ENCODE measurements at places on chromosomes 1 and 21.

- no peaks in the 10 kb centered on the region for H3K4me1 ChIP-seq
- no peaks in the 10 kb centered on the region for H3K27me3 ChIP-seq
- no peaks in the 10 kb centered on the region for H3K36me3 ChIP-seq
These were observed 33.6 kb downstream of the LMO4 start for GRCh38 chr1:87362063-87362833.

DNA sequence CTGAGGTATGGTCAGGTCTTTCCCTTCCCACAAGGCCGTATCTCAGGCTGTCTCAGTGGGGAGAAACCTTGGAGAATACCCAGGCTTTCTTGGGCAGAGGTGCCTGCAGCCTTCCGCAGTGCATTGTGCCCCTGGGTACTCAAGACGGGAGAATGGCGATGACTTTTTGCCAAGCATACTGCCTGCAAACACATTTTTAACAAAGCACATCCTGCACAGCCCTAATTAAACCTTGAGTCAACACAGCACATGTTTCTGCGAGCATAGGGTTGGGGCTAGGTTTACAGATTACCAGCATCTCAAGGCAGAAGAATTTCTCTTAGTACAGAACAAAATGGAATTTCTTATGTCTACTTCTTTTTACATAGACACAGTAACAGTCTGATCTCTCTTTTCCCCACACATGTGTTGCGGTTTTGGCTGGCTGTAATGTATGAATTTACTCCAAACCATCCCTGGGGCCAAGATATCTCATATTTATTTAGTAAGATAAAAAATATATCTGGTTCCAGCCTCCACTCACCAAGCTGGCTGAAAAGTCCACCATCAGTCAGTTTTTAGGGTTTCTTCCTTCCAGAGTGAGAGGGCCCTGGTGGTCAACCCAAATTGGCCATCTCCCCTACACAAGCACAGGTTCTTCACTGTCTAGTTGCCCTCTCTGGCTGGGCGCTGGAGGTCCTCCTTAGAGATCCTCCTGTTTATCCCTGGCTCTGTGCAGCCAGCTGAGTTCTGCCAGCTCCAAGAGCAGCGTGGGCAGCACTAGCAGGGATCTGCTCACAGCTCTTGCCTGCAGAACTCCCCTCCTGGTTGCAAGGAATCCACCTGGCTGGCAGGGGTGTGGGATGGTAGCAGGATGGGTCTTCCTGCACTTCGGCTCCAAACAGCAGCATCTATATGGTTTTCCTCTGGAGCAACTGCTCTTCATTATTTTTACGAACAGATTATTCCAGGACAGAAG, 2.6 kb downstream of the FAAH start:
- H3K4me3 ChIP-seq: no peak overlapping the region
- H3K27me3 ChIP-seq: peaks cover 24% of the 10 kb centered on the region
- DNase-seq: peak; percentile 27
- no peaks in the 10 kb centered on the region for H3K36me3 ChIP-seq
- no peak overlapping the region for H3K27ac ChIP-seq
- H3K4me1 ChIP-seq: peaks cover 2% of the 10 kb centered on the region

GRCh38 chr1:220339581-220339980, 67.3 kb upstream of the RAB3GAP2 start:
- no peaks in the 10 kb centered on the region for H3K36me3 ChIP-seq
- no peak overlapping the region for H3K4me3 ChIP-seq
- peak; percentile 22 for DNase-seq
- no peak overlapping the region for H3K27ac ChIP-seq
- no peaks in the 10 kb centered on the region for H3K27me3 ChIP-seq
- H3K4me1 ChIP-seq: no peaks in the 10 kb centered on the region

DNA sequence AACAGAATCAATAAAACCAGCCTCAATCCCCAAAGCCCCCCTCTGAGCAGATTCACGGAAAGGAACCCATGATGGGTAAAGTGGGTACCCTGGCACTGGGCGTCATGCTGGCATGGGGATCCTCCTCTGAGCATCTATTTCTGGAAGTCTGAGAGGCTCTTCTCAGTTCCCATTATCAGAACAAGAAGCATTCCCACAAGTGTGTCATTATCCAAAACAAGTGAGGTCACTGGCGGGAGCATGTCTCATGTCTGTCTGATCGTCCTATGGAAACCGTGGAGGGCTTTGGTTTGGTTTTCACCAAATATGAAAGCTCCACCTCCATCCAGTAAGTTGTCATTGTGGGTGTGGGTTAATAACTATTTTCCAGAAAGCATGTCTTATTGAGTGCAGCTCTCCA, 70.7 kb downstream of the PGM1 start:
- no peak for DNase-seq
- H3K4me3 ChIP-seq: no peak overlapping the region
- H3K27ac ChIP-seq: no peak overlapping the region
- H3K4me1 ChIP-seq: peaks cover 10% of the 10 kb centered on the region
- H3K27me3 ChIP-seq: no peaks in the 10 kb centered on the region

DNA sequence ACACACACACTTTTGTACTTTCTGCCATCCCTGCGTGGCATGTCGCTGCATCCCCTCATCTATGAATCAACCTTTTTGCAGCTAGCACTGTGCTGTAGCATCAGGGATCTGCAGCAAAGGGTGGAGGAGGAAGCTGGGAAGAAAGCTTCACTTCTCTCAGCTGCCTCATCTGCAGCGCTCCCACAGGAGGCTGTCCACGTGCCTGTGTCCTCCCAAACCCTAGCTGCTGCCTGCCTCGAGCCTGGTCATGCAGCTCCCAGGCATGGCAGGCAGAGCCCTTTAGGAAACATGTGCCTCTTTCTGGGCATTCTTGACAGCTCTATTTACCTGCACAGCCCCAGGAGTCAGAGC, 262.1 kb upstream of the SGIP1 start:
- peaks cover 10% of the 10 kb centered on the region for H3K4me1 ChIP-seq
- DNase-seq: peak; percentile 56
- no peaks in the 10 kb centered on the region for H3K36me3 ChIP-seq
- peak overlapping the region; percentile 92 for H3K27ac ChIP-seq

DNA sequence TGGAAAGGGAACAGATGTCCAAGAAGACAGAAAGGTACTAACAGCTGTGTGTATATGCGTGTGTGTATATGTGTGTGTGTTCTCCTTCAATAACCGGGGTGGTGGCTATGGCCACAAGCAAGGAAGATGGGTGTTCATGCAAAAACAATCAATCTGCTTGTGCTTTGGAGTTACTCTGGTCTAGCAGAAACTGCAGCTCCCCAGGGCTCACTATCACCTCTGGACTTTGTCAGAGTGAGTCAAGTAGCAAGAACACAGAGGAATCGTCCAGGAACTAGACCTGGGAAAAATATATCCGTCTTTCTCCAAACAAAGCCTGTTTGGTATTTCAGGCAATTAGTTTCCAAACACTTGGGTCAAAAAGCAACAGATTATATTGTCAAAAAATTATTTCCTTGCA, 68.6 kb downstream of the GNG12 start:
- peaks cover 2% of the 10 kb centered on the region for H3K36me3 ChIP-seq
- H3K4me1 ChIP-seq: peaks cover 16% of the 10 kb centered on the region
- DNase-seq: no peak

GRCh38 chr1:200090252-200091159, 63.0 kb downstream of the NR5A2 start:
- H3K27ac ChIP-seq: no peak overlapping the region
- no peaks in the 10 kb centered on the region for H3K4me1 ChIP-seq
- no peaks in the 10 kb centered on the region for H3K27me3 ChIP-seq
- H3K4me3 ChIP-seq: no peak overlapping the region
- no peaks in the 10 kb centered on the region for H3K36me3 ChIP-seq

- DNase-seq: no peak
- H3K4me1 ChIP-seq: no peaks in the 10 kb centered on the region
- no peak overlapping the region for H3K27ac ChIP-seq
- H3K36me3 ChIP-seq: no peaks in the 10 kb centered on the region
- no peak overlapping the region for H3K4me3 ChIP-seq
- H3K27me3 ChIP-seq: no peaks in the 10 kb centered on the region
These were observed 37.8 kb upstream of the NEK2 start for GRCh38 chr1:211713231-211713630.

DNA sequence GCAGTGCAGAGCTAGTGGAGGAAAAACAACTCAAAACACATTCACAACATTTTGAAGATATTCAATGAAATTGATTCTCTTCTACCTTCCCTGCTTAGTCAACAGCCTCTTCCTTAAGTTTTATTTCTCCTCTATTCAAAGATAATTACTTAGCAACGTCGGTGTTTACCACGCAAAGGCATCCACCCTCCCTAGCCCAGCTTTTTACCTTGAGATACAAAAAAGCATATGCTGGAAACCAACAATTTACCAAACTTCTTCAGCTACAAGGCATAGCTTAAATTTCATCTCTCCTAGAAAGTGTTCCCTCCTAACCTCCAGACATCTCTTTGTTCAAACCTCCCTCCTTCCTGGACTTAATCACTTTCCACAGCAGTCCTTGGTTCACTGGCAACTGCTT, 102.8 kb upstream of the SOD1 start:
- no peak for DNase-seq
- no peak overlapping the region for H3K27ac ChIP-seq
- H3K27me3 ChIP-seq: peaks cover 12% of the 10 kb centered on the region
- H3K36me3 ChIP-seq: no peaks in the 10 kb centered on the region
- no peak overlapping the region for H3K4me3 ChIP-seq
- no peaks in the 10 kb centered on the region for H3K4me1 ChIP-seq

DNA sequence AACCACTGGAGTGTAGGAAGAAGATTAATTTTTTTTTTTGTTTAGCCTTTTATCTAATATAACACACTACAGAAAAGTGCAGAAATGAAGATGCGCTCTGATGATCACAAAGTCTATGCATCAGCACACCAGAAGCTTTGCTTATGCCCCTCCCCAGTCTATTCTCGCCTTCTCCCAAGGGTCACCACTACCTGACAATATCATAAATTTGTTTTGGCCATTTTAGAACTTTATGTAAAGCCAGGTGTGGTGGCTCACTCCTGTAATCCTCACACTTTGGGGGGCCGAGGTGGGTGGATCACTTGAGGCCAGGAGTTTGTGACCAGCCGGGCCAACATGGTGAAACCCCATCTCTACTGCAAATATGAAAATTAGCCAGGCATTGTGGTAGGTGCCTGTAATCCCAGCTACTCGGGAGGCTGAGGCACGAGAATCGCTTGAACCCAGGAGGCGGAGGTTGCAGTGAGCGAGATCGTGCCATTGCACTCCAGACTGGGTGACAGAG, 231.3 kb downstream of the FOXD2 start:
- H3K4me3 ChIP-seq: no peak overlapping the region
- H3K27me3 ChIP-seq: no peaks in the 10 kb centered on the region
- H3K27ac ChIP-seq: no peak overlapping the region
- DNase-seq: no peak
- H3K36me3 ChIP-seq: no peaks in the 10 kb centered on the region

GRCh38 chr1:23209770-23210169, 7.5 kb downstream of the HTR1D start:
- no peak overlapping the region for H3K27ac ChIP-seq
- no peak overlapping the region for H3K4me3 ChIP-seq
- H3K36me3 ChIP-seq: no peaks in the 10 kb centered on the region
- peaks cover 11% of the 10 kb centered on the region for H3K27me3 ChIP-seq
- no peaks in the 10 kb centered on the region for H3K4me1 ChIP-seq
- DNase-seq: no peak

DNA sequence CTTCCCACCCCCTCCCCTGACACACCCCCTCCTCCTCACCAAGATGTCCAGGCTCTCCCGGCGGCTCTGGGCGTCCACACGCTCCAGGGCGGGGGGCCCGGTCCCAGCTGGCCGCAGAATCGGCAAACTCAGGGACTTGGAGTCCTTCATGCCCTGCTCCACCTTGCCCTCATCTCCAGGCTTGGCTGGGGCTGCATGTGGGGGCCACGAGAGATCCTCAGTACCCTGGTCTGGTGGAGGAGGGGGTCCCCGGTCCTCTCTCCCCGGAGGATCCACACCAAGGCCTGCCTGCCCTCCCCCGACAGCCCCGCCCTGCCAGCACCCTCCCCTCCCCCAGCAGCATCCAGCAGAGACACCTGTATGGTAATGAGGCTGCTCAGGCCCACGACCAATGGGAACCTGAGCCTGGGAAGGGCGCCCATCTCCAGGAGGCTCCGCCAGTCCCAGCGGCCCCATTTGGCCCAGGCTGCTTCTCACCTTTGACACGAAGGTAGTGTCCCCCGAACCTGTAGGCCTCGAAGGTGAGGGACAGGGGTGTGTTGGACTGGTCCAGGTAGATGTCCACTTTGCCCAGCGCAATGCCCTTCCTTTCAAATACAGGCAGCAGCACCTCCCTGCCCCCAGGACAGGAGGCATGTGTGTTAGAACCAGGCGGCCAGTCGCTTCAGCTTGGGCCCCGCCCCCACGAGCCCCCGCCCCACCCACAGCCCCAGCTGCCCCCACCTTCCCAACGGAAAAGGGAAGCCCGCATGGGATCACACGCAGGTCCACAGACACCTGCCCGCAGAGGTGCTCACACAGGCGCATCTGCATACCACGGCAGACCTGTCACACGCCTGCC, 8.2 kb upstream of the TNFRSF25 start:
- no peak overlapping the region for H3K4me3 ChIP-seq
- H3K27me3 ChIP-seq: no peaks in the 10 kb centered on the region
- DNase-seq: no peak
- no peaks in the 10 kb centered on the region for H3K4me1 ChIP-seq

DNA sequence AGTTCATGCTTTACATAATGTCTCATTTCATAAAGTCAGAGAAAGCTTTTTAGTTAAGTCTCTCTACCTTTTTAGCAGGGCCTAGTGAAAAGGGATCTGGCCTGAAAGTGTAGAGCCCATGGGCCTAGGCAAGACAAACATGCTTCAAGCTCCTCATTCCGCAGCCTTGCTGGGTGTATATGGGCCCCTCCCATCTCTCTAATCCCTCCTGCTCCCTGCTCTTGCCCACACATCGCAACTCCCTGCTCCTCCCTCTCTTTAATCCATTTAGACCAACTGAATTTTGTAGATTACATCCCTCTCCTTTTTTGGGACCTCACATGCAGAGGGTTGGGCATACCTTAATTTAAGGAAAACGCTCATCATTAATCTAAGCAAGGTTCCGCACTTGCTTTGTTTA, 42.3 kb upstream of the CCDC190 start:
- DNase-seq: no peak
- H3K4me3 ChIP-seq: no peak overlapping the region
- H3K4me1 ChIP-seq: peaks cover 24% of the 10 kb centered on the region
- no peak overlapping the region for H3K27ac ChIP-seq
- no peaks in the 10 kb centered on the region for H3K36me3 ChIP-seq

DNA sequence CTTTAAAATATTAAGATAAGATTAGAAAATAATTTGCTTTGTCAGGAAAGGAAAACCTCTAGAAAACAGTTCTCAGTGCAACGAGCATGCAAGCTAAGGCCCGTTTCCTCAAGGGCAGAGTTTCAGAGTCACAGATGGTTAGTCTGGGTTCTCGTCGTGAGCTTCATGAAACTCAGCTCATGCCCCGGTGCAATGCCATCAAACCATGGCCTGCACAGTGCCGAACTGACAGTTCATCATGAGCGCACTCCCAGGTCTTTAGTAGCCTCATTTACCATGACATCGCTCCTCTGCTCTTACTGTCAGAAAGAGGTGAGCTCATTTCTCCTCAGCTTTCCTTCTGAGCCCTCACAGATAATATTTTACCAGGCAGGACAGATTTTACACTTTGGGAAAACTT, 319.2 kb downstream of the NTNG1 start:
- no peak for DNase-seq
- H3K4me1 ChIP-seq: no peaks in the 10 kb centered on the region
- H3K27ac ChIP-seq: no peak overlapping the region
- no peaks in the 10 kb centered on the region for H3K27me3 ChIP-seq
- H3K36me3 ChIP-seq: no peaks in the 10 kb centered on the region
- H3K4me3 ChIP-seq: no peak overlapping the region
